ENCODE measurements at places on chromosomes 16 and 17.

DNA sequence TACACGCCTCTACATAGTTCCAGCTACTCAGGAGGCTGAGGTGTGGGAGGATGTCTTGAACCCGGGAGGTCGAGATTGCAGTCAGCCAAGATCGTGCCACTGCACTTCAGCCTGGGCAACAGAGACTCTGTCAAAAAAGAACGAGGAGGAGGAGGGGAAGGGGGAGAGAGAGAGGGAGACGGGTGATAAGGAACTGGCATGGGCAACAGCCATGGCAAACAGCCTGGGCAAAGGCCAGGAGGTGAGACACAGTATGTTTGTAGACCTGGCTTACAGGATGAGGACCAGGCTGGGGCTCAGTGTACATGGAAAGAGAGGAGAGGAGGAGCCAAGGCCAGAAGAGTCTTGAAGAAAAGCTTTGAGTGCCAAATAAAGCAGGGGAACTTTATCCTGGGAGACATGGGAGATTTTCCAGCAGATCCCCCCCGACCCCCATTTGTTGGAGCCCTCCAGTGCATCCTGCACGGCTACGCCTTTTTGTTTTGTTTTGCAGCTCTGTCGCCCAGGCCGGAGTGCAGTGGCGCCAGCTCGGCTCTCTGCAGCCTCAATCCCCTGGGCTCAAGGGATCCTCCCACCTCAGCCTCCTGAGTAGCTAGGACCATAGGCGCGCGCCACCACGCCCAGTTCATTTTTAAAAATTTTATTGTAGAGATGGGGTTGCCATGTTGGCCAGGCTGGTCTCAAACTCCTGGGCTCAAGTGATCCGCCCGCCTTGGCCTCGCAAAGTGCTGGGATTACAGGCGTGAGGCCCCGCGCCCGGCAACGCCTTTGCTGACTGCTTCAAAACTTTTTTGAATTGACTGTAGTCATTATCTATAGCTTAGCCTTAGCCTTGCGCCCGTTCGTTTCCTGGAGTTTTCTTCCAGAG is 1.3 kb upstream of the ALKBH5 start:
- DNase-seq, result no peak

GRCh38 chr17:76382803-76383545 is 1.4 kb upstream of the SPHK1 start:
- no peak for DNase-seq

- no peak for DNase-seq
Observed at GRCh38 chr16:13944816-13945215, 24.9 kb downstream of the ERCC4 start.

GRCh38 chr17:2179615-2180295 is 123.8 kb downstream of the SMG6 start:
- no peak for DNase-seq

GRCh38 chr17:72530454-72530853 is 409.6 kb downstream of the SOX9 start:
- DNase-seq, result no peak

- DNase-seq, result no peak
Observed at GRCh38 chr17:37109106-37109505, 160.4 kb downstream of the AATF start.

DNA sequence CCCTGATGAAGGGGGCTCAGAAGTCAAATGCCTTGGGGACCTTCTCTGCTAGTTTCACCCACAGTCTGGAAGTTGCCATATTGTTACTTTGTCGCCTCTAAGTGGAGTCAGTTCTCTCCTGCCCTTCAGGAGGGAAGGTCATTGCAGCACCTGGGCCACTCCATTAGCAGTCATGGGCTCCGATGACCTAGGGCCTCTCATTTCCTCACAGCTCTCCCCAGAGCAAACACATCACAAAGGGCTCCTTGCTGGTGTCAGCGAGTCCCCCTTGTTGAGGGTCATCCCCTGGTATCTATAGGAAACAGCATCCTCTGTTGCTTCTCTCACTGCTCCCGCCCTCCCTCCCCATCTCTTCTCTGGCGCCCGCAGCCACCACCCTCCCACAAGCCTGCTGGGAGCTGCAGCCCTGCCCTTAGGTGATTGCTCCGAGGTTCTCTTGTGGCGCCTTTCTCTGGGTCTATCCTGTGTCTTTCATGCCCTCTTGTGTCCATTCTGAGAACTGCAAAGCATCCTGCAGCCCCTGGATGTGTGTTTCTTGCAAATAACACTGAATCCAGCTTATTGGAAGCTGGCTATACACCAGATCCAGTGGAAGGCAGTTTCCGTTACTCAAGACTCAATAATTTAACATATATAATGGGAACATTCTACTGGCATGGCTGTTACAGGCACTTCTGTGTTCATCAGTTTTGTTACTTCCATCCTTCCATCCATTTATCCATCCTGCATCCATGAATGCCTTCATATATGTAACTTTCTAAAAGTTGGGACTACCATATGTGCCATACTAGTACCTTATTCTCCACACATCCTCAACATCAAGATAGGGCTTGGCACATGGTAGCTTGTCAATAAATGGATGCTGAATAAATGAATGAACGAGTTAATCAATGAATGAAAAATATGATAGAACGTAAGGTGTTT is 21.2 kb downstream of the PDILT start:
- DNase-seq, result peak; percentile 48

DNA sequence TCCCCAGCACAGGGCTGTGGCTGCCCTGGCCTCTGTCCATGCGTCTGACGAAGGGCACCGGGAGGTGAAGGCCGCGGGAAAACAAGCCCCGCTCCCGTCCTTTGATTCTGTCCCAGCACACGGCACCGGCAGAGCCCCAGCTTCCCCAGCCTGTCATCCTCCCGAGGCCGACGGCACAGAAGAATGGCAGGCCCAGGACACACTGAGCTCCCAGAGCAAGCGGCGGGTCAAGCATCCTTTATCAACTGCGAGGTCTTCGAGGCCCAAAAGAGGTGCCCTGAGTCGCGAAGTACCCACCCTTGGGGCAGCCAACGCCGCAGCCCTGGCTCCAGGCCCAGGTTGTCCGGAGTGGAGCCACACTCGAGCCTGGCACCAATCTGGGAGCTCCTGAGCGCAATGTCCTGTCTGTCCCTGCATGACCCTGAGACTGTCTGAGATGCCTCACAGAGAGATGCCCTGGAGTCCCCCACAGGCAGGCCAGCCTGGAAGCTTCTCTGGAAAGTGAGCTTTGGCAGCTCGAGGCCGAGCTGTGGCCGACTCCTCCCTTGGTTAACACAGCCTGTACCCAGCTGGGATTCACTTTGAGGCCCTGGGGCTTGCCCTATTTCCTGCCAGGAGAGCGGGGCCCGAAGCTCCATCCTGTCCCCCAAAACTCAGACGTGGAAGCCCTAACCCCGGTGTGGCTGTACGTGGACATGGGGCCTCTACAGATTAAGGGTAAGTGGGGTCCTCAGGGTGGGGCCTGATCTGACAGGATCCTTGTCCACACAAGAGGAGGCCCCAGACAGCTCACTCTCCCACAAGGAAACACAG is 23.3 kb downstream of the SLC7A5 start:
- no peak for DNase-seq

- no peak for DNase-seq
Observed at GRCh38 chr17:81713004-81713555, 996 bp downstream of the SLC25A10 start.

GRCh38 chr17:80047176-80047575 is 10.7 kb downstream of the CCDC40 start:
- no peak for DNase-seq

DNA sequence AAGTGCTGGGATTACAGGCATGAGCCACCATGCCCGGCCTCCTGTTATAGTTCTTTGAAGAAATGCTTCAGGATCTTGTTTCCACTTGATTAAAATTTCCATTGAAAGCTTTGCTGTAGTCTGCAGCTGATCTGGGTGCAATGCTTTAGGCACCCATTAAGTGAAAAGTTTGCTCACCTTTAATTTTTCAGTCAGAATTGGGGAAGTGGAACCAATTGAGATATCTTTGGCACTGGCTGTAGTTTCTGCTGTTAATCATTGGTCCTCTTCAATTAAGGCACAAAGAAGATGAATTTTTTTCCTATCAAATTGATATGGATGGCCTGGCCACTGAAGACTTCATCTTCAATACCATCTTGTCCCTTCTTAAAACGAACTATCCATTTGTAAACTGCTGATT is 336.1 kb upstream of the TBX2 start:
- no peak for DNase-seq

GRCh38 chr16:50303041-50303604 is 36.8 kb downstream of the ADCY7 start:
- DNase-seq, result no peak

GRCh38 chr17:31509095-31509804 is 117.8 kb downstream of the RAB11FIP4 start:
- no peak for DNase-seq

DNA sequence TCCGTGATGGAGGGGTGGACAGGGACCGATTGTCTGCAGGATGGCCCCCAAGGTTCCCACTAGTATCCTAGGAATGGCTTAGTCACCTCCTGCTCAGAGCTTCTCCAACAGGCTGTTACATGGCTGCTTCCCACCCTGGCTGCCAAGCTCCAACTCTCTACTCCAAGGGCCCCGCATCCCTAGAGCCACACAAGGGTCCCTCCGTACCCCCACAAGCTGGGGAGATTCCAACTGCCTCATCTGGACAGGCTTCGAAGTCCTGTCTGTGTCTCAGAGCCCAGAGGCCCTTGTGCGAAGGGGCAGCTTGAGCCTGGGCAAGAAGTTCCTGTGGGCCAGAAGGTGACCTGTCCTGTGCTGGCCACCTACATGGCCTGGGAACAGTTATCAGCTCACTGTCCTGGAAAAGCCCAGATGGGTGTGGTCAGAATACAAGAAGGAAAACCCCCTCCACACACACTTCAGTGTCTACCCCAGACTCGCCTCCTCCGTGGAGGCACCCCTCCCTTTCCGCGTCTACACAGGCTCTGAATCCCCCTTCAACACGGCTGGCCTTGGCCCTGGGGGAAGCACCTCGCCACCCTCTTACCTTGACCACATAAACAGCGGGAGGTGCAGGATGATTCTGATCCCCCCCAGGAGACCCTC is 586 bp downstream of the MEAK7 start:
- DNase-seq, result no peak

All from germinal center (tissue), 1 donor.